Putamen (tissue), 1 donor: ENCODE measurements at places on chromosomes 7 and 10.

DNA sequence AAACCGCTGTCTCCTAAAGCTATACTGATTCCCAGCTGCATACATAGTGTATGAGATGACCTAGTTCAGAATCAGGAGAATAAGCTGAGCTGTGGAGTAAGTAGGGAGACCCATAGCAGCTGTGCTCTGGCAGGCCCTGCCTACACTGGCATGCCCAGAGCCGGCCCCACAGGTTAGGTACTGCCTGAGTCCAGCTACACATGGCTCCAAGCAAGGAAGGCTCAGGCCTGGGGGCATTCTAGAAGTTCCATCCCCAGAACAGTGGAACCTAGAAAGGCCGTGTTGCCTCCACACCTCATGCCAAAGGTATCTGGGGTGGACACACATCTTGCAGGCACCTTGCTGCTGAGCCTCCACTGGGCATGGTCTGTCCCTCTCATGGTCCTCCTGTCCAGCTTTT, 195.7 kb upstream of the CDCA7L start:
- DNase-seq: no peak

- no peak for DNase-seq
Measured at GRCh38 chr7:76196786-76197185, 4.9 kb upstream of the SRRM3 start.

DNA sequence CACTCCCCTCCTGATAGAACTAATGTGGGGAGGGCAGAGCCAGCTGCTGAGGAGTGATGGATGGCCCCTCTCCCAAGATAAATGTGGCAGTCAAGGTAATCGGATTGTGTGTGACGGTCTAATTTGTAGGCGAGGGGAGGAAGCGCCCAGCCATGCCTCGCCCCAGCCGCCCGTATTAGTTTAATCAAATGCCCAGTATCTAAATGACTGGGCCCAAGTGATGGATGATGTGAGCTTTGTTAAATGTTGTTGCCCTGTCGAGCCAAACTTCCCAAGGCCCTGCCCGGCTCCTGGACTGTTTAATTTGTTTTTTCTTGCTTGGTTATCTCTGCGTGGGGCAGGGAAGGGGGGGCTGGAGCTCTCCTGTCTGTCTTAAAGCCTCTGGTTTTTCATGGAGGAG, 88.4 kb upstream of the PPIF start:
- DNase-seq: no peak

- no peak for DNase-seq
Measured at GRCh38 chr10:116669080-116669479, 48.3 kb downstream of the PNLIPRP2 start.

GRCh38 chr7:125136755-125137532, 207.3 kb upstream of the POT1 start:
- DNase-seq: no peak

- DNase-seq: peak; percentile 91
Measured at GRCh38 chr10:97543025-97543546, 29.5 kb upstream of the ANKRD2 start.

DNA sequence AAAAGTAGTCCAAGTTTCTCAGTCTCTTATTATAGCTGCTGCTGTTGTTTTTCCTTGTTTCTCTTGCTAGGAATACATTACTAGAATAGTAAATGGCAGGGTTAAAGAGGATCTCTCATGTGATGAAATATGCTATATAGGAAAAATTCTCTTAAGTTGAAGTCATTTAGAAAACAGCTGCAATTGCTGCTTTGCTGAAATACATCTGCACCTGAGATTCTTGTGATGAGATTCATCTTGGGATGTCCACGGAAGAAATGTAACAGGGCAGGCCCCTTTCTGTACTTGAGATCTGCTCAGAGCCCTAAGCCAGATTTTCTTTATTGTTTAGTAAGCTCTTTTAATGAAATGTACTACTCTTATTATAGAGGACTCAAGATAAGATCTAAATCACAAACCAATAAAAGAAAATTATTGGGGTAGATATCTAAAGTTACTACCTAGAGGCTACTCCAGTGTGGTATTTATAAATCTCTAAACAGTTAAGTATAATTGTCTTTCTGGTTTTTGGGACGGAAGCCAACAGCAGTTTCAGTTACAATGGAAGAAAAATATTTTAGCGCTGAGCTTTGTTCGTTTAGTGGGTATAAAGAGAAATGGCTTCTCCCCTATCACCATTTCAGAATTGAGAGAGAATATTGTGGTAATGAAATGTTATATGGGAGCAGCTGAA, 701.5 kb downstream of the KCNMA1 start:
- DNase-seq: no peak

GRCh38 chr7:48528646-48529045, 357.4 kb downstream of the ABCA13 start:
- no peak for DNase-seq

DNA sequence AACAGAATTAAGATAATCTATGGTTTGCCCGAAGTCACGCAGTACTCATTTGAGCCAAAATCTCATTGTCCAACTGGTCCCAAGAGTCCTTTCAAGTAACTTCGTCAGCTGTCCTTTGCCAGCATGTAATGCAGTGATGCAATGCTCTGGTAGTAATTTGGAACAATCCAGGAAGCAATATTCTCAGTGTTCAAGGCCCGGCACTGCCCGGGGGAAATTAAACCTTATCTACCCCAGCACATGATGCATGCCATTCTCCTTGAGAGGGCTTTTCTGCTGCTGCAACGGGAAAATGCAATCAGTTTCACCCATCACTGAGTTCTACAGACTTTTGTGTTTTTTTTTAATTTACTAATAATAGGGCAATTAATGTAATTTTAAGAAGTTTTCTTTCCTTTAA, 77.6 kb upstream of the NME8 start:
- no peak for DNase-seq

DNA sequence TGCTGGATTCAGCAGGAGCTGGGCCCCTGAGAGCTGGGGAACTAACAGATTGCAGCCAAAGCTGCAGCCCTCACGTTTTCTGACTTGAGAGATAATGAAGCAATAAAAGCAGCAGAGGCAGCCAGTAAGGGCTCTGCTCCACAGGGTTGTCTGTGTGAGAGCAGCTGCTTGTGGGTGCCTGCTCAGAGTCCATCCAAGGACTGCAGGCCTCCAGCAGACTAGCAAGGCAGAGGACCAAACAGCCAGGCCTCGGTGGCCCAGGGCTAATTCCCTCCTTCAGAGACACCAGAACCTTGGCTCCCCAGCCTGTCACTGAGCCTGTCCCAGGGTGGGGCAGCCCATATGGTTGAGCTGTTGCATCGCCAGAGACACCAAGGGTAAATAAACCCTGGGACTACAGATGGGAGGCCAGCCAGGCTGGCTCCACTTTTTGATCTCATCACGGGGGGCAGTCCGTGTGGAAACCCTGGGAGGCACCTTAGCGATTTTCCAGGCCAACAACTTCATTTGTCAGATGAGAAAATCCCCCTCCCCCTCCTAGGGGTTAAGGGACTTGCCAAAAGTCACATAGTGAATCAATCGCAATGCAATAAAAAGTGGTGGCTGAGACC, 229.2 kb downstream of the WDR11 start:
- DNase-seq: no peak

DNA sequence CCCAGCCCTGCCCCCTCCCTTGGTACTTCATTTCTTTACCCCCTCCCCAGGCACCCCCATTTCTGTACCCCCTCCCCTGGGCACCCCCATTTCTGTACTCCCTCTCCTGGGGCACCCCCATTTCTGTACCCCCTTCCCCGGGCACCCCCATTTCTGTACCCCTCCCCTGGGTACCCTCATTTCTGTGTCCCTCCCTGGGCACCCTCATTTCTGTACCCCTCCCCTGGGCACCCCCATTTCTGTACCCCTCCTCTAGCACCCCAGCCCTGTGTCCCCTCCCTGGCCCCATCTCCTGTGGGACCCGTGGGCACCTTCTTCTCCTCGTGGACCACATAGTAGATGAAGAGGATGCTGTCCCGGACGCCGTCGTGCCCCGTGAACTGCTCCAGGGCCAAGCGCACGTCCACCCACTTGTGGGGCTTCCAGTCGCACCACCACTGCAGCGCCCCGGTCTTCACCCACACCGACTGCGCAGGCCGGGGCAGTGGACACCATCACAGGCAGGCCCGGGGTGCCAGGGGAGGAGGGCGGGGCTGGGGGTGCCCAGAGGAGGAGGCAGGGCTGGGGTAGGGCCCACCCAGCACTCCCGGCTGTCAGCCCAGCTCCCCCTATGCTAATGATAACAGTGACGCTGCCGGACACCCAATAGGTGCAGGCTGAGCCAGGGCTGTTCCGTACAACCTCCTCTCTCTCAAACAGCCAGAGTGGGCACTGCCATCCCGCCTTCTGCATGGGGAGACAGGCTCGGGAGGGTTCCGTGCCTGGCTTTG, 20.4 kb downstream of the TECPR1 start:
- DNase-seq: no peak

- DNase-seq: peak; percentile 65
Measured at GRCh38 chr10:29923416-29923965, 135.9 kb downstream of the JCAD start.

DNA sequence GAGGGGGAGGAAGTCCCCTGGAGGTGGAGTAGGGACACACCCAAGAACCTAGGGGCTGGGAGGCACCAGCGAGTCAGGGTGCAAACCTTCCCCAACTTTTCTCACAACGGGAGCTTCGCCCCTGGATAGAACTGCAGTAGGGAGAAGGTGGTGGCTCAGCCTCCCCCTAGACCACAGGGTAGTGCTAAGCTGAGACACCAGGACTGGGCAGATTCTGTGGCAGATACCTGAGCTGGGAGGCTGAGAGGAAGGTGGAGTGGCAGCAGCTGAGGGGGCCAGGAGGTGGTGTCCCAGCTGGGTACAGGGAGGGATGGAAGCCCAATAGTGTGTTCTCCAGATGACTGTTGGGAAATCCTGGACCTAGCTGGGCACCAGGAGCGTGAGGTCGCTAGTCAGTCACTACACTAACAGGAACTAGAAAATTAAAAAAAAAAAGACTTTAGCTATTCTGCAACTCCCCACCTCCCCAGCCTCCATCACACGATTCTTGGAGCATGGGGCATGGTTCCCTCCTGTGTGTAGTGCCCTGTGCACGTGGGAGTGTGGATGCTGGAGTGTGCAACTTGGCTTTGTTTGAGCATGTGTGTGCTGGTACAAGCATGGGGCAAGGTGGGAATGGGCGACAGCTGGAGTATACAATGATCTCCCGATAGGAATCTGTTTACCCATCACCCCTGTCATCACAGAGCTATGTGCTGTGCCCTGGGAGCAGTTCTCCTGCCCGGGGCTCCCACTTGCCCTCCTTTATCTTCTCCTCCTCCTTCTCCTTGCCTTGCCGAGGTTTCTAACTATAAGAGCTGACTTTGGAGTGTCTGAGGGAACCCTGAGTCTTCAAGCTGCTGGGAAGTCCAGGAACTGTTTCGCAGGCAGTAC, 8.8 kb upstream of the TRPV6 start:
- no peak for DNase-seq

GRCh38 chr7:84248267-84248666, 53.7 kb upstream of the SEMA3A start:
- no peak for DNase-seq

GRCh38 chr7:114823290-114823689, 98.6 kb upstream of the MDFIC start:
- no peak for DNase-seq

DNA sequence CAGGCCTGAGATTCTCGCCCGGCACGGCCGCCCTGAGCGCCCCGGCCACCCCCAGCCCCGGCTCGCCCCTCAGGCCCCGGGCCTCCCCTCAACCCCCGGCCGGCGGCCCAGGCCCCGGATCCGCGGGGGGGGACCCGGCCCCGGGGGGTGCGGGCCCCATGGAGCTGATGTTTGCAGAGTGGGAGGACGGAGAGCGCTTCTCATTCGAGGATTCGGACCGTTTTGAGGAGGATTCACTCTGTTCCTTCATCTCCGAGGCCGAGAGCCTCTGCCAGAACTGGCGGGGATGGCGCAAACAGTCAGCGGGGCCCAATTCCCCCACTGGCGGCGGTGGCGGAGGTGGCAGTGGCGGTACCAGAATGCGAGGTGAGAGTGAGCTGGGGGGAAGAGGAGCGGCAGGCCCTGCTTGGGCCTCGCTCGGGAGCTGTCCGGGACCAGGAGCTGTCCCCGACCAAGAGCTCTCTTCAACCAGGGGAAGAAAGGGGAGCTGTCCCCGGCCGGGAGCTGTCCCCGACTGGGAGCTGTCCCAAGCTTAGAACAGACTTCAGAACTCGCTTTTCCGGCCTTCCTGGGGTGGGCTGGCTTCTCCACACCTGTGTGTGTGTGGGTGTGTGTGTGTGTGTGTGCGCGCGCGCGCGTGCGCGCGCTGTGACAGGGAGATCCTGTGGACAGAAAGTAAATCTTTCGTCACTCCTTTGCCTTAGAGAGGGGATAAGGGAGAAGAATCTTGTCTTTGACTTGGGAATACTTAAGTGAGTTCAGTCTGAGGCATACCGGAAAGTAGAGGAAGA, 510 bp downstream of the ZSWIM8 start:
- DNase-seq: no peak

- no peak for DNase-seq
Measured at GRCh38 chr10:129888784-129889616, 75.1 kb downstream of the EBF3 start.
